ENCODE measurements at places on chromosomes 3 and 15.

GRCh38 chr3:42729404-42730145 is 27.0 kb upstream of the HHATL start:
- H3K27ac ChIP-seq: no peak overlapping the region
- no peaks in the 10 kb centered on the region for H3K36me3 ChIP-seq
- DNase-seq: no peak
- H3K4me1 ChIP-seq: no peaks in the 10 kb centered on the region

DNA sequence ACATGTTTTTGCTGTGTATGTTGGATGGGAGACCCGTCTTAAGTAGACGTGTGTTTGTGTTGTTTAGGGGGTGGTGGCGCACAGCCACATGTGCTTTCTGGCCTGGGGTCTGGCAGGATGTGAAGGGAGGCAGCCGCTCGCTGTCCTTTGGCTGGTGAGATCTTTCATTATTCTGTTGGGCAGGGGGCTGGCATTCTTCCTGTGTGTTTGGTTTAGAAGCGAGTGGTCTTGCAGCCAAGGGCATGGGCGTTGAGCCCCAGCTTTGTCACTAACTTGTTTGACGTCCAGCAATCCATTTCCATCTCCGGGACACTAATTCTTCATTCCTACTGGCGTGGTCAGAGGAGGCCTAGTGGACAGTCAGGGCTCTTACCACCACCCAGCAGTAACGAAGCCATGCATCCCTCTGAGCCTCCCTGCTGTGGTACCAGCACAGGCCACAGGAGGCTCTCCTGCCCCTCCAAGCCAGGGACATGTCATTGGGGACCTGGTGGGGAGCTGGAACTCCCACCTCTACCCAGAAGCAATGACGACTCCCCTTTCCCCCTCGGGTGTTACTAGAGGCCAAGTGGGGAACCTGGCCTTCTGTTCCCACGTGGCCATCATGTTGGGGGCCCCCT is 10.7 kb downstream of the THSD4 start:
- H3K27me3 ChIP-seq: no peaks in the 10 kb centered on the region
- DNase-seq: peak; percentile 50
- peaks cover 15% of the 10 kb centered on the region for H3K4me1 ChIP-seq
- no peaks in the 10 kb centered on the region for H3K36me3 ChIP-seq
- H3K27ac ChIP-seq: no peak overlapping the region
- H3K4me3 ChIP-seq: no peak overlapping the region

GRCh38 chr15:46177219-46177618 is 542.4 kb downstream of the SQOR start:
- H3K4me3 ChIP-seq: no peak overlapping the region
- DNase-seq: no peak
- 0 out of 2 replicates have a peak, but pooled peaks cover under 1% of the 10 kb centered on the region for H3K27me3 ChIP-seq
- no peaks in the 10 kb centered on the region for H3K4me1 ChIP-seq
- no peak overlapping the region for H3K27ac ChIP-seq

DNA sequence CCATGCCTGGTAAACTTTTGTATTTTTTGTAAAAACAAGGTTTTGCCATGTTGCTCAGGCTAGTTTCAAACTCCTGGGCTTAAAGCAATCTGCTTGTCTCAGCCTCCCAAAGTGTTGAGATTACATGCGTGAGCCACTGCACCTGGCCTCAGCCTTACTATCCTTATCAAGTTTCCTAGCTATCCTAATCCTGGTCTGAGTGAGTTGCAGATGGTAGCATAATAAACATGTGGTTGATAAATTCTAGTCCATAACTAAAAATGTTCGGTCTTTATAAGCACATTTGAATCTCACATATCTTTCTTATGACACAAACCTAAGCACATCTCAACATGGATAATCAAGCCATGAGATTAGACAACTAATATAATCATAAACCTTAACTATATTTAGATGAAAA is 18.5 kb downstream of the NPHP3 start:
- H3K27ac ChIP-seq: no peak overlapping the region
- peaks cover 42% of the 10 kb centered on the region for H3K36me3 ChIP-seq
- DNase-seq: no peak

Measured in Karpas-422 (cell line).